ENCODE measurements at places on chromosomes 12 and 14.

DNA sequence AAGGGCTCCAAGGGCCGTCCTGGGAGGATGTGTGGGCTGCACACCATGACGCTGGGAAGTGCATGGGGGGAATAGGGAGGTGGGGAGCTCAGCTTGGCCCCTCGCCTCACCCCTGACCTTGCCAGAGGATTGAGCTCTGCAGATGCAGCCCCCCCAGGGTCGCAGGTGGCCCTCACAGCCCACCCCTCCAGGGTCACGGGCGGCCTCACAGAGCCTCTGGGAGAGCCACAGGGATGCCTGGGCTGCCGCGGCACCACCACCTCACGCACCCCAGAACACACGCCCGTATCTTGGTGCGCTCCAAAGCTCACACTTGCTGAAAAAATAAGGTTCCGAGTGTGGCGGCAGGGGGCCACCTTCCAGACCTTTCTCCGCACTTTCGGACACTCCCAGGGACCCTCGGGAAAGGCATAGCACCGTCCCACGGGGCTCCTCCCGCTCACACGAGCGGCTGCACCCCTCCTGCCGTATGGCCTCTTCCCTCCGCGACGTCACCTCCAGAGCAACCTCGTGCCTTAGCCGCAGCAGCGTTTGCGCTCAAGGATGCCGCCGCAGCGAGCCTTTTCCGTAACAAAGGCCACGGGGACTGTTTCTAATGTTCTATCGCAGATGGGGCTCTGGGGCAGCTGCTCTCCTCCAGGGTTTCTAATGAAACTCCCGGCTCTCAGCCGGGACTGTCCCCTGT lies 9.9 kb upstream of the FBRSL1 start:
- no peak for DNase-seq

- no peak for DNase-seq
Observed at GRCh38 chr14:39246618-39247017, 12.9 kb downstream of the MIA2 start.

DNA sequence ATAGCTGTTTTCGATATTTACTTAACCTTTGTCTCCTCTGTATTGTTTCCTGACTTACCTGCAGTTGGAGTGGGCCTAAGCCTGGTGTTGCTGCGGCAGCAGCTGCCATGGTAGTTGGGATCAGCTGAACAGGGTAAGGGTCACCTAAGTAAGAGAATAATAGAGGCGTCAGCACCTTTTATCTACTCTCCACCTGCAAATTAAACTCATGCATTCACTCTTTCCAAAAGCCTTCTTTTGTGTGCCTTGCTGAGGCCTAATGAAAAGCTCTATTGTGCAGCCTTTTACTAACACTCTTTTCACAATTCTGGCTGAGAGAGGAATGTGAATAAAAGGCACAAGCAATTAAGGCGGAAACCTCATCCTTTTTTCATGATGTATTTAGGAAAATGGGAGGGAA lies 308.7 kb downstream of the SOX5 start:
- DNase-seq, result no peak

DNA sequence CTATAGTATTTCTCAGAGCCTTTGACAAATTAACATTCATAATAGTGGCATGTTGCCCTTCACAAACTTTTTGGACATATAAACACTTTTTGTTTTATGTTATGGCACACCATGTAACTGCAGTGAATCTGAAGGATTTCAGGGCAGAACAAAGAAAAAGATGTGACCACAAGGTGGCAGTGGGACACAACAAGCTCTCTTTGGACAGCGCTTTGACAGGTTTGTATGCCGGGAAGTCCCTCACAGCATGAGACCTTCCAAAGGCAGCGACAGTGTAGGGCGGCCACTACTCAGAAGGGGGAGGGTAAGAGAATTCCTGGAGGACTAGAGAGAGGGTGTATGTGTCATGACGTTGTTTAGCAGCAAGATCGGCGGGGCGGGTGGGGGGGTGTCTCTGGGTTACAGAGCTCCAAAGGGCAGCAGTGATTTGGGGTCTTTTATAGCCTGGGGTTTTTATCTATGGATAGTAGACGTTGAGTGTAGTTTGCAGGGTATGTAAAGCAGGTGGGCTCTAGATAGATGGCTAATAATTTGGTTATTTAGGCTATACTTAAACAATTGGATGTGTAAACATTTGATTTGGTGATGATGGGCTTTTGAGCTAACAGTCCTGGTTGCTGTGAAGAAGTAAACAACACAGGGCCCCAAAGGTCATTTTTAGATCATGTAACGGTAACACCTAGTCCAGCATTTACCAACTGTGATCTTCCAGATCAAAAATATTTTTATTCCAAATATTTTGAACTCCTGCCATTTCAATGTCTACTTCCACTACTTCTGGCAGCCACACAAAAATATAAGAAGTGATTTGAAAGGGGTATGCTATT lies 22.9 kb downstream of the ETFBKMT start:
- DNase-seq, result peak; percentile 24

DNA sequence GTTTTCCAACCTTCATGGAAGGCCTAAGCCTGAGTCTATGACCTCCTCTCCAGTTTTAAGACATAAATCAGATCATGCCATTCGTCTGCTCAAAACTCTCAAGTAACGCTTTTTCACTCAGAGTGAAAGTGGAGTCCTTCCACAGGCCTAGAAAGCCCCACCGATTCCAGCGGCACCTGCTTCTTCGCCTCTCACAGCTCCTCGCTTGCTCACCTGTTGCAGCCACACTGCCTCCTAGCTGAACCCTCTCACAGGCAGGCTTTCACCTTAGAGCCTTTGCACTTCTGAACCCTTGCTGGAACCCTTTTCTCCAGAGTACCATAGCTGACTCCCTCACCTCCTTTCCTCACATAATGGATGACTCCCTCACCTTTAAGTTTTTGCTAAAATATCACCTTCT lies 301.1 kb downstream of the ZFP36L1 start:
- DNase-seq, result no peak

DNA sequence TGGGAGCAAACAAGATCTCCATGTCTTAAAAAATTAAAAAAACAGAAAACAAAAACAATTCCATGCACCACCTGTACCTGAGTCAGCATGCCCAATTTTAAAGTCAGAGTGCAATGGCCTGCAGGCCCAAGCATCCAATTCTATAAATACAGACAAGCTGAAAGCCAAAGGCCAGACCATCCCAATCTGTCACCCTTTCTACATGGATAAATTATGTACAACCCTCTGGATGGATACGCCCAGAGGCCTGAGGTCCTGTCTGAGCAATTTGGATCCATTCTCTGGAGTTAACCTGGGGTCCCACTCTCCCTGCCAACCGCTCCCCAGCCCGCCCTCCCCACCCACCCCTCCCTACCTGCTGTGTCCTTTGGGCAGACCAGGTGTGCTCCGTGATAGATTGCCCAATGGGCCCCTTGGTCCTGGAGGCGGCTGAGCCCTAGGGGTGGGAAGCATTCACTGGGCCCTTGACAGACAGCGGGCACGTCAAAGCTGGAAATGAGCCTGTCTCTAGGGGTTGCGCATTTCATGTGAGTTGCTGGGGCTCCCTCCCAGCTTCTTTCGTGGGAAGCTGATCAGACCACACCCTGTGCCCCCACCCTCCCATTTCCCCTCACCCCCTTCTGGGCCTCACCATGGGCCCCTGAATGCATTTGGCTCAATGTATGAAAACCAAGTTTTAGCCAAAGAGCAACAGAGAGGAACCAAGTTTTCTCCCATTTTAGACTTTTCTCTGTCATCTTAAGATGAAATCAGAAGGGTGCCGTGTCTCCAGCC lies 171.3 kb downstream of the BCL11B start:
- DNase-seq, result no peak

DNA sequence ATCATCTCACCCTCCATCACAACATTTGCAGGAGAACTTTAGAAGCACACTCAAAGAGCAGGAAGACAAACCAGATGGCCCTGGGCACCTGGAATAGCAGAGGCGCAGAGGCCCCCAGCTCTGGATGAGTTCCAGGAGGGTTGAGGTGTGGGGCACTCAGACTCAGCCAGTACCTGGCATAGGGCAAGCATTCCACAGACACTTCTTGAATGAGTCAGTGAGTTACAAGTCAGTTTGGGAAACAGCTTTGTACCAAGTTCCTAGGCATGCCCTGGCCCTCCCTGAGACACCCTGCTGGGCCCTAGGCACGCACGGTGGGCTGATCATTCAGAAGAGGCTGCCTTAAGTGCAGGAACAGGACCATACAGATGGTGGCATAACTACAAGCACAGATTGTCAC lies 54.3 kb downstream of the MAP3K9 start:
- no peak for DNase-seq

DNA sequence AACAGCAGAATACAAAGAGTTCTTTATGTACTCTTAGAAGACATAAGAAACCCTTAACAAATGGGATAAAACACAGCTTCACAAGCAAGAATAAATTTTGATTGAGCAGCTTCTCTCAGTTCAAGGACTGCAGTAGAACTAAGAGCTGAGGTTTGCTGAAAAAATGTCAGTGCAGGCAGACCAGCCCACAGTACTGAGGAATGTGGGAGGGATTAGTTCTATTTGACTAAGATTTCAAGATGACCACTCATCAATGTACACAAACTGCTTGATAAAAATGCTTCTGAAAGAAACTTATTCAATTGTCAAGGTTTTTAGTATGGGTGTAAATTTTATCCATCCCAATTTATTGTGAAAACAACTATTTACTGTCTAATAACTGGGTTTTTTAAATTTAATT lies 138.4 kb downstream of the SEC23A start:
- DNase-seq, result no peak

DNA sequence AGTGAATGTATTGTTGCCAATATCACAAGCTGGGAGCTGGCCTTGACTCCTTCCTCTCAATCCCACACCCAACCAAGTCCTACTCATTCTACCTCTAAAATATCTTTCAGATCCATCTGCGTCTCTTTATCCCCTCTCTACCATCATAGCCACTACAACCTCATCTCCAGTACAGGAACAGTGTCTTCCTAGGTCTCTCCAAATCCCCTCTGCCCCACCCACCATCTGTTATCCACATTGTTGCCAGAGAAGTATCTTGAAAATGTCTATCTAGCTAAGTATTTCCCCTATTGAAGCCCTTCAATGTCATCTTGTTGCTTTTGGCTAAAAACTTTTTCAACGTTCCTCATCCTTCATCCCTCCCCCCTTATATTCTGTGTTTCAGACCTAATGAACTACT lies 244.7 kb downstream of the C12orf75 start:
- DNase-seq, result no peak

GRCh38 chr12:125340791-125341190 lies 275.6 kb downstream of the AACS start:
- DNase-seq, result no peak

DNA sequence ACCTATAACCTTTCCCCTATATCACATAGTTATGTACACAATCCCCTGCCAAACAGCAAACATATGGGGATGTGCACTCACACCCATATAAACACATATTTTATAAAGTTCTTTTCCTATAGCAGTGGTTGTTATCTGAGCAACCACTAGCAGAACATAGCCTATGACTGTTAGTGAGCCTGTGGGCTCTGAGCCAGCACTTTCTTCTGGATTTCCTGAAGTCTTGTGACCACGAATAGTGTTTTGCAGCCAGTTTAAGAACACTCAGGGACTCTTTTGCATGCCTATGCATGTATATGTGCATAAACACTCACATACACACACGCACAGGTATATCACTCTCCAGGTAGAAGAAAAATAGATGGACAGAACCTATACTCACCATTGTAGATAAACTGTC lies 17.1 kb downstream of the TESPA1 start:
- no peak for DNase-seq

DNA sequence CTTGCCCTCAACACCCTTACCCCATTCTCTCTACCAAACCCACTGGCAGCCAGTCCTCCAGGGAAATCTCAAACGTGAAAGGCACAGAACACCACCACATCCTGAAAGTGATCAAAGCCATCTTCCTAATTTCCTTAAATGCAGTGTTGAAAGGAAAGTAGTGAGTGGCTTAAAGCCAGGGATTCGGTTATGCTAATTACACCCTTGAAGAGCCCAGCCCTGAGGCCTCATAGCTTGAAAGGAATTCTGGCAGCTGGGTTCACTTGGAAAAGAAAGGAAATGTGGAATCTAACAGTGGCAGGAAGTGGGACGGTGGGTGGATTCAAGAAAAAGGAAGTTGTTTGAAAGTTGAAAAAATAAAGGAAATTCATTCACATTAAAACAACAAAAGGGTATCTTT lies 73.0 kb upstream of the FICD start:
- DNase-seq, result no peak

DNA sequence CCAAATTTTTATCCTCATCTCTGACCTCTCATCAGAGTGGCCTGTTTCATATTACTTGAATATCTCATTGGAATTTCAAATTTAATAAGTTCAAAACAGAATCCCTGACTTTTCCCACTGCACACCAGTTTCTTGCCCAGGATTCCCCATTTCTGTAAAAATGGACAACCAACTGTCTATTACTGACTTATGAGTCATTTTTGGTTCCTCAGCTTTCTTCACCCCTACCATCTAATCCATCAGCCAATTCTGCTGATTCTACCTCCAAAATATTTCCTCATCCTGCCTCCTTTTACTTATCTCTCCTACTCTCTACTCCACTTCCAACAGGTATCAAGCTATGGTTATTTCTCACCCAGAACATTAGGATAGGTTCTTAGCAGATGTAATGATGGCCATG lies 44.2 kb downstream of the TMX1 start:
- no peak for DNase-seq

DNA sequence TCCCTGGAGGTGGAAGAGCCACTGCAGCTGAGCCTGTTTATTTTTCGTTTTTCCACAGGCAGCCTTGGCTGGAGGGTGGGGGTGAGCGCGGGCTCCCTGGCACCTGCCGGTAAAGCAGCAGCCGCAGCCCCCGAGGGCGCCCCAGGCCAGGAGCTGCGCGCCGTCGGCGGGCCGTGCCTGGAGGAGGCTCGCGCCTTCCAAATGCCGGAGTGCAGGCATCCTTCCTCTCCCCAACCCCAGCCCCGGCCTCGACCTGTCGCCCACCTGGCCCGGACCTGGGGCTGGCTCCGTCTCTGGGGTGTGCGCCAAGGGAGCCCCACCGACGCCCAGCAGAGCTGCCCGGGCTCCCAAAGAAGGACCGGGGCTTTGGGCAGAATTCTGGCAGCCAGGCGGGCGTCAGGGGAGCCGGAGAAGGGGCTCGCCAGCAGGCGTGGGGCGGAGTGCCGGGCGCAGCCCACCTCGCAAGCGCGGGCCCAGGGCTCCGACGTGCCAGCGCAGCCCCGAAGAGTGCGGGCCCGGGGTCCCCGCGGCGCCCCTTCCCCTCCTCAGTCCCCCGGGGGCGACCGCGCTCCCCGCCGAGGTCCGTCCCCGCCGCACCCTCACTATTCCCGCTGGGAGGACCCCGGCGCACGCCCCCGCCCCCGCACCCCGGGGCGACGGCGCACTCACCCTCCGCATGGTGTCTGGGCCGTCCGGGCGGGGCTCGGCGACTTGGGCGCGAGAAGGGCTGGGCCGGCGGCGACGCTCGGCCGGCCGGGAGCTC lies 130.3 kb downstream of the NDUFA12 start:
- no peak for DNase-seq

GRCh38 chr14:59332727-59333126 lies 132.5 kb downstream of the GPR135 start:
- DNase-seq, result no peak

- DNase-seq, result no peak
Observed at GRCh38 chr12:83826112-83826511, 1086.5 kb downstream of the SLC6A15 start.

- DNase-seq, result no peak
Observed at GRCh38 chr14:32230181-32230580, 27.1 kb upstream of the RNU6-8 start.
